Type B pancreatic cell (in vitro differentiated cells): ENCODE measurements at places on chromosomes 2 and 18.

DNA sequence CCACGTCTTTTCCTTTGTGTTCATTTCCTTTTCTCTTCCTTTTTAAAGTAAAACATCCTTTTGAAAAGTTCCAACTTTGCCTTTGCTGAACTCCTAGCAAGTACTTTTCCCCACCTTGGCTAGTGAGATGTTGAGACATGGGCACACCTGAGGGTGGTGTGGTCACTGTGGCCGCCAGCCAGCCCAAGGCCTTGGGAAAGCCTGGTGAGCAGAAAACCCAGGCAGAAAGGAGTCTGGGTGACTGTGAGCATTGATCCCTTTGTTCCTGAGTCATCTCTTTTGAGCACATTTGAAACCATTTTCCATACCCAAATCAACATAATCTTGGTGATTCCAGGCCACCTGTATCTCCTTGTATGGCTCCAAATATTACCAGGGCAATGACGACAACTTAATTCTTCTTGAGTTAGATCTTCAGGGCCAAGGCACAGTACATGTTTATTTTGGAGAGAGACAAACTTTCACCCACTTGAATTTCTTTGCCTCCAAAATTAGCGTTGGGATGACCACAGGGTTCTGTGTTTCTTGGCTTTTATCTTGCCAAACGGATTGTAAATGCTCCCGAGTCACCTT lies 14.5 kb downstream of the EPAS1 start:
- DNase-seq = no peak

DNA sequence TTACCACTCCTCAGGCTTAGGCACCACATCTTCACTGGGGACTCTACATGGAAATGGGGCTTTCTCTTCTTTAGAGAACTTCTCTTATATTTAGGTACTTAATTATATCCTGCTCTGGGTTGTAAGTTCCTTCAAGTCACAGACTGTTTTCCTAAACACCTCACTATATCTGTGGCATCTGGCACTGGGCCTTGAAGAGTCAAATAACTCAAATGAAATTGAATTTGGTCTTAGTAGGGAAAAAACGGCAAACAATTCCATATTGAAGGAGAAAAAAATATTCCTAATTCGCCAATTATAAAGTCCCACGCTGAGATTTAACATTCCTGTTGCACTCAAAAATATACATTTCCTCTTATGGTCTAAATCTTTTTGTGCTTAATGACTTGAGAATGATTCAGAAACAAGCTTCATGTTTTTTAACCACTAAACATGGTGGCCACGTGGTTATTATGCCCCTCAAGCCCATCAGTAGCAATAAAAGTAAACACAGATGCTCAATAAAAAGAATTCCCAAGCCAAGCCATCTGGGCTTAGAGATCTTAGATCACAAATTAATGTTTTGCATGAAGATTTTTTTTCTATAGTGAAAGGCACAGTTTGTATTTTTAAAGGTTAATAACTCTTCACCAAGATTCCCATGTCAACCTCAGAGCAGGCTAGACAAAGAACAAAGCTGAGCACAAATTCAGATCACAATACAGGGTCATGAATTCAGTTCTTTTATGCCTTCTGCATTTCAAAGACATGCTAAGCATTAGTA lies 105.5 kb upstream of the SYT4 start:
- no peak for DNase-seq

- DNase-seq = no peak
Measured at GRCh38 chr2:147449323-147449991, 395.4 kb upstream of the ACVR2A start.

DNA sequence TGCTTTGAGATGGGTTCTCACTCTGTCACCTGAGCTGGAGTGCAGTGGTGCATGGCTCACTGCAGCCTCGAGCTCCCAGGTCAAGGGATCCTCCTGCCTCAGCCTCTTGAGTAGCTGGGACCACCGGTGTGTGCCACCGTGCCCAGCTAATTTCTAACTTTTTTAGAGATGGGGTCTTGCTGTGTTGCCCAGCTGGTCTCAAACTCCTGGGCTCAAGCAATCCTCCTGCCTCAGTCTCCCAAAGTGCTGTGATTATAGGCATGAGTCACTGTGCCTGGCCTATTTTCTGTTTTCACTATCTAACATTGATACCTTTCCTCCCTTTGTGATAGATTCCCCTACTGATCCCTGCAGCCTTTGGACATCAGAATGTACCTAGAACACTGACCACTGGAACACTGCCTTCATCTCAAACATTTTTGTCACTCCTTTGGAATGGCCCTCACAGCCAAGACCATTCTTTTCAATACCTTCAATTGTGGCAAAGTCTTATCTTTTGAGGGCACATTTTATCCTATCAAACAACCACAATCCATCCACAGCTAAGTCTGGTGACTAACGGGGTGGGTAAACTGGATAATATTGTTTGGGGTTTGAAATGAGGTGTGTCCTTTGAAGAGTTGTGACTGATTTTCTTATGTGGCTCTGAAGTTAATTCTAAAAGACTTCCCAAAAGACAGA lies 43.7 kb downstream of the EPAS1 start:
- DNase-seq = no peak

- no peak for DNase-seq
Measured at GRCh38 chr2:122758967-122759366, 1003.5 kb downstream of the TSN start.
